SJCRH30 (cell line): ENCODE measurements at places on chromosomes 3 and 15. TPM values are rescaled to one million over a fixed set of nuclear protein-coding genes. Genes with fewer than 3 reads are reported as not detected.

The HAPLN3 gene
- 2.5 and 2.8 TPM in 2 replicates for total RNA-seq

The TMEM158 gene
- 0.26 and 0.63 TPM in 2 replicates for total RNA-seq

The IL17RE gene
- 0.05 and 0.12 TPM in 2 replicates for total RNA-seq

The NTRK3 gene
- total RNA-seq = 7.6 and 10.3 TPM in 2 replicates

The SOX14 gene
- total RNA-seq = not detected in 2 replicates

The APOD gene
- 0.12 and 0.33 TPM in 2 replicates for total RNA-seq

The ABHD2 gene
- 25.5 and 27.7 TPM in 2 replicates for total RNA-seq

DNA sequence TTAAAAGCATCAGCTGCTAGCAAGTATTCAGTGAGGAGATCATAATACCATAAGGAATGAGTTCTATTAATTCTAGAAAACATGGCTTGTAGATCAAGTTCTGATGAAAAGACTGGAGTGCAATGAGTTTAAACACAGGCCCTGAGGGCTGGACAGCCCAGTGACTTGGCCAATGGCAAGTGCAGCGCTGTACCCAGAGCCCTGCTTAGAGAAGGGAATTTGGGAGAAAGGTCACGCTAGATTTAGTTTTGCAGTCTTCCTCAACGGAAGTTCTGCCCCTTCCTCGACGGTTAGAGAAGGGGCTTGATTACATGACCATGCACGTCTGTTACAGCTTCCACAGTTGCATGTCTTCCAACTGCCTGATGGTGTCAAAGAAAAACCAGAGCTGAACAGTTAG lies 4.0 kb downstream of the TMEM212 start:
- DNase-seq = no peak

GRCh38 chr15:74234598-74234875 lies 1.6 kb upstream of the CCDC33 start:
- no peak for DNase-seq

GRCh38 chr3:54866251-54866650 lies 61.6 kb downstream of the LRTM1 start:
- DNase-seq = peak; percentile 20

- no peak for DNase-seq
These were observed 100.7 kb upstream of the PTPRG start for GRCh38 chr3:61460636-61461035.

DNA sequence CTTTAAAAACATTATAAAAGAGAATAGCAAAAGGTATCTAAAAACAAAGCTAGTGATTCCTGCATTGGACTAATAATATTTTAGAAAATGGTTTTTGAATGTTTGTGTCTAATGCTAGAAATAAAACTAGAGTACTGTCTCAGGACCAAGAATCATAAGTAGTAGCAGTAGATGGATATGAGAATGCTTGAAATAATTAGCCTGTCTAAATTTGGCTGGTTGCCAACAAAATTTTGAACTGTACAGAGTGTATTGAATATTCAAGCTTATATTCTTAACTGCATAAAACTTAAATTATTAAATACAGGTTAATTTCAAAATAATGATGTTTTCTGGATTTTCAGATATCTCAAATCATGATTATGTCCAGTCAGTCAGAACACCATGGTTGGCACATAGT lies 14.0 kb downstream of the ABHD5 start:
- DNase-seq = no peak

GRCh38 chr15:84099181-84099580 lies 136.4 kb upstream of the GOLGA6L4 start:
- DNase-seq = peak; percentile 51

DNA sequence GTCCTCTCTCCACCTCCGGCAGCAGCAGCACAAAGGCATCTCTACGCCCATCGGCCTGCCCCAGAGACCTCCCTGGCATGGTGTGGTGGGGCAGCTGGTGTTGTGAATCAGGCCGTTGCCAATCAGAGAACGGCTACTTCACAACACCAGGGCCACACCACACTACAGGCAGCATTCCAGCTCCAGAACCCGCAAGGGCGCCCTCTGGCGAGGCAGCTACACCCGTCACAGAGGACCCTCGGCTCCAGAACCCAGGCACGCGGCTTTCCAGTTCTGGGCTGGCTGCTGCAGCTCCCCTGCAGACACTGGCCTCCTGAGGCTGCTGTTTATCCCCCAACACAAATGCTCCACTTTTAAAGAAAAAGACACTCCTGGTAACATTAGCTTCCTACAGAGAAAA lies 127.5 kb upstream of the TOPAZ1 start:
- no peak for DNase-seq

DNA sequence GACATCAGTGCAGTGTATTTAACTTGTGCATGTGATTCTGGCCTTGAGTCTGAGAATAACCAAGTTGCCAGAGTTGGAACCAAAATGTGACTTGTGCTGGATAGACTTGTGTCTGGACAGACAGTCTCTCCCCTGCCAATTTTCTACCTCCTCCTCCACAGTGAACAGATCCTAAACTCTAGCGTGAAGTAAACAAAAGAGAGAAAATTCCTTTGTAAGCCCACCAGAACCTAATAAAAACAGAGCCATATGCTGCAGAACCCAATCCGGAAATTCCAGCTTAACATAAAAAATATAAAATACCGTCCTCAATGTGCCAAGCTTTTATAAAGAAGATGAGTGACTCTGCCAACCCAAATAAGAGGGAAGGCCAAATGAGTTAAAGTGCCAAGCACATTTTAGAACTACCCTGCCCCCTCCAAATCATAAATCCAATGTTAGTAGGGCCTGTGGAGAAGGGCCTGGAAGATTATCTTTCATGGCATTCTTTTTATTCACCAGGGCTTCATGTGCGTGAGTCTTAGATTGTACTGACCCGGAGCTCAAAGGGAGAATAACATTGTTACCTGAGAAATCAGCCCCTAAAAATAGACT lies 344.6 kb upstream of the PROK2 start:
- DNase-seq = no peak

DNA sequence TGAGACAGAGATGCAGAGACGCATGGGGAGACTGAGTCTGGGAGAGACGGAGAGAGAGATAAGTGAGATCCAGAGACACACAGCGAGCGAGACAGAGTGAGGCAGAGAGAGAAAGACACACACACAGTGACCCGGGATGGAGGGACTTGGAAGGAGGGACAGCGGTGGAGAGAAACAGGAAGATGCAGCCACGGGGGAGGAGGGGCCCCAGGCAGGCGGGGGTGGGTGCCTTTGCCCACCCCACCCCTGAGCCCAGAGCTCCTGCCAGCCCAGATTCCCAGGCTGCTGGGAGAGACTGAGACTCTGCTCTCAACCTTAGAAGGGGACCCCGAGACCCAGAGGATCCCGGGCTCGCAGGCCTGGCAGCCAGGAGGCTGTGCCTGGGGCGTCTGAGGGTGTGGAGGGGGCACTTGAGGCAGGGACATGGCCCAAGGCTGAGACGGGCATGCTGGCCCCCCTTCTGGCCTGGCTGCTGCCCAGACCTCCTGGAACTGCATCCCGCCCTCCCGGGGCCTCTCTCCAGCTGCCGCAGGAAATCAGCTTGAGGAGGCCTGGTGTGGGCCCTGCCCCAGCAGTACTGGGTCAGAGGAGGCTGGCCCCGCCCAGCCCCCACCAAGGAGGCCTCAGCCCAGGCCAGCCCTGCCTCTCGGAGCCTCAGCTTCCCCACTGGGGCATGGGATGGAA lies 18.1 kb downstream of the H1-8 start:
- DNase-seq = peak; percentile 95

- DNase-seq = no peak
These were observed 91.9 kb upstream of the SNRPN start for GRCh38 chr15:24862726-24863521.

DNA sequence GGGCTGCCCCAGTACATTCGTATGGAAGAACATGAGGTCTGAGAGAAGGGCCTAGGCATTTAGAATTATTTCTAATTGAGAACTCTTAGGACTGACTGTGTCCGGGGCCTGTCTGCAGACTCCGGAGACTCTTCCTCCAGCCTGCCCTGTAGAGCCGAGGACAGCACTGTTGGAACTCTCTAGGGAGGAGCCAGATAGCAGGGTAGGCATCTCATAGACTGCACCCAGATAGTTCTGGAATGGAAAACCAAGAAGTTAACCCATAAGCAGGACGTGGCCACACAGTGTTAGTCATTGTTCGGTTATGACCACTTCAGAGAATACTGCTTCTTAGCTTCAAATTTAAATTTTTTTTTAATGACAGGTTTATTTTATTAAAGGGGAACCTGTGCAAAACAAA lies 59.5 kb downstream of the SNRK start:
- DNase-seq = no peak

DNA sequence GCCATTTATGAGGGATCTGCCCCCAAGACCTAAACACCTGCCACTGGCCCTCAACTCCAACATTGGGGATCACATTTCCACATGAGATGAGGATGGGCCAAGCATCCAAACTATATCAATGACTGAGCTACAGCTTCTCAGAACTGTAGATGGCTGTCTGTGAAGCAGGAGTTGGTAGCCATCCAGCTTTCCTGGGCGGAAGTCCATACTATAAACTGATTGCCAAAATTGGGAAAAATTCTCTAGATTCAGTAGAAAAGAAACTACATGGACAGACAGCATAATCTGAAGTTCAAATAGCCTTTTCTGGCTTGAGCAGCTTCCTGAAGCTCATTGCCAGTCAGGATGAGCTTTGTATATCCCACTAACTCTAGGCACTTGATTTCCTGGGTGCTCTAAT lies 214.7 kb upstream of the ZBTB20 start:
- DNase-seq = no peak

DNA sequence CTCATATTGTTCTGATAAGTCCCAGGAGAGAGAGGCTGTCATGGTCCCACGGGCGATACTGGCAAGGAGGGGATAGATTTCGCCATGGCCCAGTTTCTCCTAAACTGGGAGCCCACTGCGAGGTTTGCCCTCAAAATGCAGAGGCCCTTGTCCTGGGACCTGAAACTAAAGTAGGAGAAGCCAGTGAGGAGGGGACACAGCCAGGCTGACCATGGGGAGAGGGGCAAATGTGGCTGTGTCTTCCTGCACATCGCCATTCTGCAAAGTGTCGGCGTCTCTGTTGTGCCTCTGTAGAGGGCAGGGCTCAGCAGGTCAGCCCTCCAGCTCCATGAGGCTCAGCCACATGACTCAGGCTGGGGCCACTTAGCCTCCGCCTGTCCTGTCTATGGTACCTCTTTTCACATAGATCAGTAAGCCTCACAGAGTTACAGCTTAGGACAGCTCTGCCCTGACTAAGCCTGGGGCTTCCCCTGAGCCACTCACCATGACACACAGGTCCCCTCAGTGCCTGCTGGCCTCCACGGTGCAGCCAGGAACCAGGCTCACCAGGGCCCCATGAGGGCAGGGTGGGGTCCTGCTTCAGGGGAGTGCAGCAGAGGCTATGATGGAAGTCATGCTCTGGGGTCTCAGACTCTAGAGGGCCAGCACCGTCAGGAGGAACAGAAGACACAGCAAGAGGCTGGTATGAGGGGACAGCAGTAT lies 28.6 kb upstream of the PLXNA1 start:
- no peak for DNase-seq

GRCh38 chr3:63976161-63976871 lies 47.0 kb downstream of the PSMD6 start:
- no peak for DNase-seq

- no peak for DNase-seq
These were observed 77.6 kb downstream of the BFSP2 start for GRCh38 chr3:133477487-133477886.
